Left colon (tissue), 2 donors: ENCODE measurements at places on chromosomes 4 and X.

- no peak for DNase-seq
Observed at GRCh38 chr4:46975812-46976553, 17.4 kb downstream of the GABRA4 start.

GRCh38 chr4:25879991-25880651, 17.3 kb upstream of the SEL1L3 start:
- DNase-seq = no peak

GRCh38 chr4:17230727-17231126, 281.2 kb downstream of the QDPR start:
- no peak for DNase-seq

GRCh38 chr4:105622269-105622668, 69.8 kb downstream of the ARHGEF38 start:
- no peak for DNase-seq
